Stimulated activated CD8-positive, alpha-beta memory T cell treated with anti-CD3 and anti-CD28 coated beads, Interleukin-7, amount 100 ng/mL, for 4 hours (primary cell): ENCODE measurements at places on chromosomes 11 and 22.

- DNase-seq: no peak
These were observed 324.8 kb downstream of the DYNC2H1 start for GRCh38 chr11:103434073-103434411.

GRCh38 chr11:104623518-104623917, 274.7 kb downstream of the CASP12 start:
- DNase-seq: no peak

GRCh38 chr11:65060913-65061408, 2.6 kb upstream of the NAALADL1 start:
- no peak for DNase-seq

DNA sequence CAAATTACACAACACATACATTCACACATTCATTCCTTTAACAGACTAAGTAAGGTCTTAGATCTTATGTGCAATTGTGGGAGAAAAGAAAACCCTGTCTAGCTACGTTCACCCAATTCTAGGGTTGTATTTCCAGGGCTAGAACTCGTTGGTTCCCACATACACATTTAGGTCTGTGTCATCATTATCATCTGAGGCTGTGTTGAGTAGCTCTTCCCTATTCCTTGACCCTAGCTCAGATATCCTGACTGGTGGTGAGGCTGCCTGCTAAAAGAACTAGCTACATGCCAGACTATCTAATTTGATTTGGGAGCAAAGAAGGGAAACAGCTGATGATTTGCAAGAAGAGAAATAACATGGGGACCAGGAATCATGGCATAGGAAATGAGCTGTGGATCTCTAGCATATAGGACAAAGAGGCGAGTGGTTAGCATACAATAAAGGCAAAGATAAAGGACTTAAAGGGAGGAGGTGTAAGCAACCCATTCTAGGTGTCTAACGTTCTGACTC, 27.5 kb upstream of the OR10G7 start:
- DNase-seq: no peak

GRCh38 chr11:110169738-110170137, 76.5 kb downstream of the ZC3H12C start:
- no peak for DNase-seq

- DNase-seq: no peak
These were observed 45.6 kb downstream of the OR2AT4 start for GRCh38 chr11:75051043-75051442.

DNA sequence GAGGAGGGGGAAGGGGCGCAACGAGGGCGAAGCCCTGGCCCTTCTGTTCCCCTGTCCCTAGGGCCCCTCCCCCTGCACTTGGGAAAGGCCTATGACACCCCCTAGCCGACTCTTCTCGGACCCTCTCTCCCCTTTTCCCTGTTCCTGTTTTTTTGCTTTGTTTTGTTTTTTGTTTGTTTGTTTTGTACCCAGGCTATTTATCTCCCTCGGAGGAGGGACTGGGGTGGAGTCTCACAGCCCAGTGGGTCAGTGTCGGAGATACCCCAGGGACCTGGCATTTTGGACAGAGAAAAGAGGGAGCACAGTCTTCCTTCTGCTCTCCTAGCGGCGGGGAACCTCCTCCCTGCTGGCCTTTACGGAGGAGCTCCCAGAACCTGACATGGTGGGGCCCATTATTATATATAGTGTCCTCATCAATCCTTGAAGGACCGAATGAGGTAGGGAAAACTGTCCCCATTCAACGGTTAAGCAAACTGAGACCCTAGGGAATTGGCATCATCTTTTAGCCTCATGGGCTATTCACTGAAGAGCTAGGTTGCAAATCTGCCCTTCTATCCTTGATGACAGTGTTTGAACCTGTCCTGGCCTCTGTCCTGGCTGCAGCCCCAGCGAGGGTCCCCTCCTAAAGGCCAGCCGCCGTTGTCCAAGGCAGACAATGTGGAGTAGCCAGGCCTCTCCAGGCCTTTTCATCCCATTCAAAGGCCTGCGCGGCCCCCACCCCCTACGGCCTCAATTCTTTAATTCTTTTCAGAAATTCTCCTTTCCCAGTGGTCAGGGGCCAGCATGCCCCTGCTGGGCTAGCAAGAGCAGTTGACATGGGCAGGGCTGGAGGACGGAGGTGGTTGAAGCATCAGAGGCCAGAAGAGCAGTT, 911 bp downstream of the EMID1 start:
- no peak for DNase-seq

DNA sequence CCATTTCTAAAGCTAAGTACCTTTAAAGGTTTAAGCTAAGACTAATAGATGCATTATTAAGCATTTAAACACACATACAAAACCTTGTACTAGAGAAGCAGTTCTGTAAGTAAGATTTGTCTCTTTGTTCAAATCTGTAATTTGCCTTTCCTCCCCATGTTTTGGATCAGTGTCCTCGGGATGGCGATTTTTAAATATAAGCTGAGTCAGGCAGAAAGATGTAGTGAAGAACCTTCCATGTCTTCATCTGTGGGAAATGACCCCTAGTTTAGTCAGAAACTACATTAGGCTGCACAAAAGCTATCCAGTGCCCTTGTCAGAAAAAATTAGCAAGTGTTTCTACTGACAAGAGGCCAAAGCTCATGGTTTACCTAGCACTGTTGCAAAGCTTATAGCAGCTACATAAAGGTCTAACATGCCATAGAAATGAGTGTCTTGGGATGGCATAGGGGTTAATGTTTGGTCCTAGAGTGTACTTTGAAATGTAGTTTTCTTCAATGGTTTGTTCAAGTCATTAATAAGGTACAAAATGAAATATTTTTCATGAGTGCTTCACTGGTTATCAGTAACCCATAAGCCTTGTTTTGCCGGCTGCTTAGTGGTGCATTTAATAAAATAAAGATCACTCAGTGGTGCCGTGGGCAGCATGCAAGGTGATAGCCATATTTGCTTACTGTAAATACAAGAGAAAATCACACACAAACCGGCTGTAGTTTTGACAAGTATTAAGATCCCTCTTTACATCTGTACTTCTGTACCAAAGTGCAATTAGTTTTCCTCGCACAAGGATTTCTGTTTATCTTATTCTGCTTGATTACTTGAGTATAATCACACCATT, 139.8 kb downstream of the ELP4 start:
- no peak for DNase-seq

DNA sequence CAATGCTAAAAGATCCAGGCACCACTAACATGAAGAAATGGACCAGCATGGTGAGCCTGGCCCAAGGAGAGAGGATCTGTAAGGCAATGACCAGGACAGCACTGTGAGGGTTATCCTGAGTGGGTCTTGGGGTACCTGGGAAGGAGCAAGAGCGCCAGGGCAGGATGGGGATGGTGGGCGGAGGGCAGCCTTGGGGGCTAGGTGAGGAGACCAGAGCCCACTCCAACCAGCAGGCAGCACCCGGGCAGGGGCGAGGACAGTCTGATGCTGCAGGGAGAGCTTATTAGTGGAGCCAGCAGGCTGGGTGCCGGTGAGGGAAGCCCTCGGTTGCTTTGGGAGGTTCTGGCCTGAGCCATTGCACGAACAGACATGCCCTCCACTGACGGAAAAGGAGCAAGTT, 10.7 kb upstream of the NAP1L4 start:
- no peak for DNase-seq

DNA sequence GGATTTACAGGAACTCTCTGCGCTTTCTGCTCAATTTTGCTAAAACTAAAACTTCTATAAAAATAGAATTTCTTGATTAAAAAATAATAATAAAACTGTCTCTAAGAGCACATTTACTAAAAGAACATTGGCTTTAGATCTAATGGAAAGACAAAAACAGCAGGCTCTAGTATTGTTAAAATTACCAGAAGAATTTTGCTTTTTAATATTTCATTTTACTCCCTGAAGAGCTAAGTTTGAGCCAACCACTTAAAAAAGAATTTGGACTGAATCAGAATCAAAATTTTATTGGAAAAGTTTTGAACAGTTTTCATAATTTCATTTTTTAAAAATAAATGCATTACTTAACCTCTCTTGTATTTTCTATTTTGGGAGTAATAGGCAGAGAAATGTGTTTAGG, 107.3 kb downstream of the BBOX1 start:
- DNase-seq: no peak

GRCh38 chr11:111162305-111162704, 83.2 kb upstream of the POU2AF2 start:
- no peak for DNase-seq

DNA sequence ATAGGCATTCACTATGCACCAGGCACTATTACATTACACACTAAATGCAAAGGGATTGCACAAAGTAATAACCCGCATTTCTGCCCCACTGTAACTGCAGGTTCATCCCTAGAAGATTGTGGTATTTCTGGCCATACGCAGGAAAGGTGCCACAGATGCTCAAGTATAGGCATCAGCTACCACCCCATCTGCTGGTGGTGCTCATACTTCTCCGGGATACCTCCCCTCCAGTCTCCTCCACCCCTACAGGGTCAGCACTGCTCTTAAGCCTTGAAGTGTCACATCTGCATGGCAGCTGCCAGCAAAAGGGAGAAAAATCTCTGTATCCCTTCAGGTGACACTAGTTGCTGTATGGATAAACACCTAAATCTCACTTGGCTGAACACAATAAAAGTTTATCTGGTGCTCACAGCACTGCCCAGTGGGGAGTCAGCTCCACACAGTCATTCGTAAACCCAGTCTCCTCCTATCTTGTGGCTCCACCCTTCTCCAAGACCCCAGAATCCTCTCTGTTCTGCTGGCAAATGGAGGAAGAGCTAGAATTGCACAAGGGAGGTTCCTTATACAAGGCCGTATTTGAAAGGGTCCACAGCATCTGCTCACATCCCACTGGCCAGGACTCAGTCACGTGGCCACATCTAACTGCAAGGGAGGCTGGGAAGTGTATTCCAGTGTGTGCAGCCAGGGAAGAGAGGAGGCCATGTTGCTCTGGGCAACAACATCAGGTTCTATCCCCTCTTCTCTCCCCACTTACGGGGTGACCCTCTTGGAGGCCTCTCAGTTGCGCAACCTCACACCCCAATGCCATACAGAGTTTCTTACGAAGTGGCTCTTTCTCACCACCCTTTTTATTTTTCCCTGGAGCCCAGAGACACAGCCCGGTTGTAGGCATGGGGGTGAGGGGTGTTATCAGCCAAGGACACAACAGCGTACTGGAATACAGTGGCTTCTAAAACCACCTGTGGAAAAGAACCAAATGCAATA, 114.7 kb downstream of the BUD13 start:
- no peak for DNase-seq

DNA sequence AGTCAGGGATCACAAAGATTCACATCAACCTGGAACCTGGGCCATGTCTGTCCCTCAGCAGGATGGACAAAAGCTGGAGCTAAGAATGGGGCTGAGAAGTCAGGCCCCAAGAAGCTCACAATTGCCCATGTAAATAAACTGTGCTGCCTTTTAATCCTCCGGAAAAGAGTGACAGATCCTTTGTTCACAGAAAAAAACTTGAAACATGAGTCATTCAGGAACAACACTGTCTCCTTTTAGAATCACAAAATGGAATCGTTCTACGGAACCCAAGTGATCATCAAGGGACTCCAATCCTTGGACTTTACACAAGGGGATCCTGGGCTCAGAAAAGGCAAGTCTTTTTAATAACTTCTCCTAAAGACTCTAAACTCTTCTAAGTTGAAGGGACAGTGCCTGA, 36.1 kb downstream of the RELT start:
- DNase-seq: no peak

DNA sequence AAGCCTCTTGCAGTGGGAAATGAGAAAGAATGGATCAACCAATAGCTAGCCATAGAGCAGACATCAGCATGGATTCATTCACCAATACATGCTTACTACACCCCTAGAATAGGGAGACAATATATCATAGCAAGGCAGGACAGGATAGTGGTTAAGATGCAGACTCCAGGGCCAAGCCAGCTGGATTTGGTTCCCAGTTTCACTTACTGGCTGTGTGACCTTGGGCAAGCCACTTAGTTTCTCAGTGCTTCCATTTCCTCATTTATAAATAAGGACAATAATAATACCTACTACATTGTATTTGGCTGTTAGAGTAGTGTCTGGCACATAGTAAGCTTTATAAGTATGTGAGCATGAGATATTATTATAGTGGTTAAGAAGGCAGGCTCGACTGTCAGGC, 7.1 kb downstream of the DCHS1 start:
- no peak for DNase-seq

DNA sequence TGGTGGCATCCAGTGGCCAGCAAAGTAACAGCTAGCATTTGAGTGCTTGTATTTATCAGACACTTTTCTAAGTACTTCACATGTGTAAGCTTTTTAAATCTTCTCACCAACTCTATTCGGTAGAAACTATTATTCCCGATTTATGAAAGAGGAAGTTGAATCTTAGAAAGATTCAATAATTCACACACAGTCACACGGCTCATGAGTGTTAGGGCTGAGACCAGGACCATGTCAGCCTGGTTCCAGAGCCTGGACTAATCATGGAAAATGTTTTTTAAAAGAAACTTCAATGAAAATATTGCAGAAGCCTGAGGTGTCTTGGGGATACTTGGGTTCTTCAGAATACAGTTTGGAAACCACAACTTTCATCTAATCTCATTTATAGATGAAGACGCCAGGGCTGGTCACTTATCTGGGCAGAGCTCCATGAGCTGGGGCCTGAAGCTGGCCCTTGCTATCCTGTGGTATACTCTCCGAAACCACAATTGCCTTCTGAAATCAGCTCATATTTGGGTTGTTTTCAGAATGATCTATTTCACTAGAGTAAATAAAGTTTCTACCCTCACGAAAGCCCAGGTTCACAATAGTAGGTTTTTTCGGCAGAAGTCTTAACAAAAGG, 4.3 kb upstream of the CRTAM start:
- DNase-seq: no peak

DNA sequence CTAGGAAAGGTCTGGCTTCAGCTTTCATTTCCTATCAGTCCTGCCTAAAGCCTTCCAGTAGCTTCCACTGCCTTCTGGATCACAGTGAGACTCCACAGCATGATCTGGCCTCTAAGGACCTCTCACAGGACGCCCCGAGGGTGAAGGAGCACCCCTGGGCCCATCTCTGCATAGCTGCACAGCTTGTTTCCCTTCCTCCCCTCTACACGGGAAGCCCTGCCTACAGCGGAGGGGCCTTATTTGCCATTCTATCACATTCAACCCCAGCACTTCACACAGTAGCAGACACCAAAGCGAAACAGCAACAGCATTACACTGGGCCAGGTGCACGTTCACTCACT, 162.3 kb upstream of the GRK3 start:
- no peak for DNase-seq

DNA sequence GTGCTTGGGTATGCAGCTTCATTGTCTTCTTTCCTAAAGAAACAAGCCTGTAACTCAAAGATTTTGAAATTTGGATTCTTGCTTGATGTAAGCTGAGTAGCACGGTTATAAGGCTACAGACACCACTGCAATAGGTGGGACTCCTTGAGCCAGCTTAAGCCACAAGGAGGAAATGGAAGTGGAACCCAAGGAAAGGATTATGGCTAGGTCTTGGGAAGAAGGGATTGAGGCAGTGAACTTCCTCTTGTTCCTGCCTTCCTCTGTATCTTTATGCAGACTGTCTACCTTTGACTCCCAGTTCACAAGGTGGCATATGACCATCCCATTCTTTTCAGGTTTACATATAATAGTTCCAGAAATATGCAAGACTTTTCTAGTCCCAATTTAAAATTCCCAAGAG, 72.3 kb downstream of the BDNF start:
- no peak for DNase-seq
